CD4-positive, alpha-beta T cell treated with Interleukin-12 subunit alpha and Interleukin-12 subunit beta, for 1 hour (primary cell): ENCODE measurements at places on chromosomes 5 and 9.

DNA sequence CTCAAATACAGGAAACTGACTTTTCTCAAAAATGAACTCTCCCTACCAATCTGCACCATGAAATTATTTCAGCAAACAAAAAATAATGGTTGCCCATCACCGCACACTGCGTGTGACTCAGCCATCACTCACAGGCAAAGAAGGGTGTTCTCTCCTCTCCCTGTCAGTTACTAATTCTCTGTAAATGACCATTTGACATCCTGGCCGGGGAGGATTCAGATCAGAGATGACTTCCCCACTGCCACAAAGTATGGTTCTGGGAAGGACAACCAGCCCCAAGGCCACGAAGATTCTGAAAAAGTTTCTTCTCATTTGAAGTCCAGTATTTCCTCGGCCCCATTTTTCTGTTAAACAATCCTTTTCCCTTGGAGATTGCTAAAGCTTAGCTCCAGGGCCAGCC, 199.4 kb downstream of the AUH start:
- no peak for DNase-seq

DNA sequence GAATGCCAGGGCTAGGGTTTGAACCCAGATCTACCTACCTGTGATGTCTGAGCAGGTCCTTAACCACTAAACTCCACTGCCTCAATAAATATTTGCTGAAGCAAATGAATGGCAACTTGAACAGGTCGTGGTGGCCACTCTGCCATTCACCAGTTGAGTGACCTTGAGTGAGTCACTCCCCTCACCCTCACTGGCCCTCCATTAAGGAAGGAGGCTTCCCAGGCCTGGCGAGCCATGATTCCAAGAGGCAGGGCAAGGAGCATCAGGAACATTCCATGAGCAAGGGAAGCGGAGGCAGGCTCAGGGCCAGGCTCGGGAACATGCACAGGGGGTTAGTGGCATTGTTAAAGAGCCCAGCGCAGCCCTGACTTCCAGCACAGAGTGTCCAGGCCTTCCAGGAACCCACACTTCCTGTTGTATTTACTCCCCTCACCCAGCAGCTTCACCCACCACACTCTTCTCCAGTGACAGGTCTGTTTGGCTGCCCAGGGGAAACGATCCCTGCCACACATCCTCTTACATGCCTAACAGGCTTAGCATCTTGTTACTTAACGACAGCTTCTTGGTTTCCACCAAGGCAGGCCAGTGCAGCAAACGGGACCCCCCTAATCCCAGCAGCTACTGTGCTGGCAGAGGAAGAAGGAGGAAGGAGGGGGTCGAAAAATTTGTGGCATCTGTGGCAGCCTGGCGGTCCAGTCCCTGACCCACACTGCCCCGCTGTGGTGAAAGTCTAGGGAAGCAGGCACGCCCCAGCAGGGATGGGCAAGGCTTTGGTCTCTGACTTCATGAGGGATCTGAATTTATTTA, 43.7 kb upstream of the TTC1 start:
- peak; percentile 11 for DNase-seq

- DNase-seq: no peak
These were observed 42.6 kb upstream of the OSMR start for GRCh38 chr5:38803246-38803645.

GRCh38 chr9:84485539-84485938, 145.0 kb upstream of the SLC28A3 start:
- DNase-seq: no peak

GRCh38 chr5:141077826-141078225, 16.6 kb upstream of the PCDHB2 start:
- DNase-seq: no peak

- DNase-seq: no peak
These were observed 12.0 kb downstream of the PBX3 start for GRCh38 chr9:125758986-125759763.
